ENCODE measurements at places on chromosomes 2 and 18.

DNA sequence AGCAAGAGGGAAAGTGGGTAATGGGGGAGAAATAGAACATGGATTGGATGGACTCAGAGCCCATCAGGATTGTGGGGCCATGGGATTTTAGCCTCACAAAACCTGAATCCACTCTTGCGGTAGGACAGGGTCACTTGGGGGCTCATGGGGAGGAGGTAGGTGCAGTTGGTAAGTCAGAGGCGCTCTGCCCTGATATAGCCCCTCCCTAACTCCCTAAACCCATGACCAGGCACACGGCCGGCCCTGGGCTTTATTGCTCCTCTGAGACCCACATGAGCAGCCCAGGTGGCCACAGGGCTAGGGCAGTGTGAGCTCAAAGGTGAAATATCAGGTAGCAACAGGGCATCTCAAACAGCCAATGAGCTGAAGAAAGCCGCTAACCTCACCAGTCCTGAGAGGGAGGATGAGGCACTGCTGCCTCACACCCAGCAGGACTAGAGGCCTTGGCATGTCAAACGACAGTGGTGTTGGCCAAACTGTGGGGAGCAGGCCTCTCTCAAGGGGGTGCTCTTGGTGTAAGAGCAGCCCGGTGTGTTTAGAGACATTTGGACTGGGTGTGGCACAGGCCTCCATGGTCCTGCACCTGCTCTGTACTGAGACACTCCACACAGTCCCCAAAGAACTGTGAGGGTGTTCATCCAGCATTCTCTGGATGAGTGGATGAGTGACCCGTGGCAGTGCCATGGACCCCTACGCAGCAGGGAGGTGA is 90.8 kb upstream of the HS6ST1 start:
- no peak for DNase-seq

GRCh38 chr18:40243607-40244006 is 1711.4 kb upstream of the PIK3C3 start:
- DNase-seq = no peak

DNA sequence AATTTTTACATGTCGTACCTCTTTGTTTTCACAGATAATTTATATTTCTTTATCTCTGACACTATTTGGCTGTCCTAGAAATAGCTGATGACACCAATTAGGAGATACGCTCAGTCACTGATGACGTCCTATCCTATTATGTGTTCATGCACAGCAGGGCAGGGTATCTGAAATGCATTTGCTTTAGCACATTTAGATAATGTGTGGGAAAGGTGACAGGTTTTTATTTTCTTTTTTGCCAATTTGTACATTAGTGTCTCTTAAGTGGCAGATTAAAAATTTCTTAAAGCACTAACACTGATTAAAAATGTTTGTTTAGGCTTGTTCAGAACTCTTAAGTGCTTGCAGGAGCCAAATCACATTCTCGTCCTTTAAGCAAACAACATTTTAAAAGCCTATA is 39.7 kb downstream of the CDC42EP3 start:
- DNase-seq = peak; percentile 85

GRCh38 chr2:23657934-23658333 is 269.0 kb downstream of the ATAD2B start:
- DNase-seq = no peak

- DNase-seq = no peak
Measured at GRCh38 chr2:47277987-47278386, 122.9 kb upstream of the STPG4 start.

DNA sequence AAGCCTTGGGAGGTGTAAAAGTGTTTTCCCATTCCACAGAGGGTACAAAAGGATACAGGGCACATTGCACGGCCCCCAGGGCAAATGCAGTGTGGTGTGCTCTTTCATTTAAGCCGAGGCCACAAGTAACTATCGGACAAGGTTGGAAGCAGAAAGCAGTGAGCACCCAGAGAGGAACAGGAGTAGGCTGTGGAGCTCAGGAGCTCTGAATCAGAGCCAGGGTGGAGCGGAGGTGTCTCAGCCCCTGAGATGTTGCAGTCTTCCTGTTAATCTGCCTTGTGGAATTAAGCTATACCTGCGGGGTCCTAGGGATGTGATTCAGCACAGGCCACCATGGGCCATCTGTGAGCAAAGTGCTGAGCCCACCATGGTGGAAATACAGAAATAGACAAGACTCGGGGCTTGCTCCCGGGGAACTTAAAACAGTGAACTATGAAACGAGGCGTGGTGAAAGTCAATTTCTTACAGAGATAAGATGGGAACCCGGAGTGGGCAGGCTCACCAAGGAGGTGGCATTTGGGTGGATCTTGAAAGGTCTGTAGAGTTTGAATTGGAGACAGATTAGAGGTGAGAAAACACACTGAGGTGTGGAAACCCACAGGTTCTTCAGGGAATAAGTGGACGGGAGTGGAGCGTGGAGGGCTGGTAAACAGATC is 44.0 kb downstream of the ASAP2 start:
- no peak for DNase-seq

GRCh38 chr2:26491563-26492167 is 13.7 kb upstream of the OTOF start:
- no peak for DNase-seq

GRCh38 chr2:83471655-83472054 is 987.4 kb downstream of the SUCLG1 start:
- no peak for DNase-seq

DNA sequence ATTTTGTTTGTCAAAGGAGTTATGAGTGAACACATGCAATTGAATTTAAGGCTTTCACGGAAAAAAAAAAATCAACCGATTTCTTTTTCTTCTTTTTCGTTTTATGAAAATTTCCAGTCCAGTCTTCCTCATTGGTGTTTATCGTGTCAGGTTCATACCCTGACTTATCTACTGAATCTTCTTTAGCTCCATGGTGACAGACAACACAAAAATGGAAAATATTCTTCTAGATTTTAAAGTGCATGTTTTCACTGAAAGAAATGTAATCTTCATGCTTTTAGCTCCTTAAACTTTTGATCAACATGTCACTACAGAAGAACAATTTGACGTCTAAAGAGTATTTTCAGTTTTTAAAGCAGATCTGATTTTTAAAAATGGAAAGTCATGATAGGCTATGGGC is 14.7 kb downstream of the KCNE4 start:
- DNase-seq = no peak

GRCh38 chr18:49365346-49365745 is 95.1 kb downstream of the DYM start:
- DNase-seq = no peak

GRCh38 chr2:241554610-241555322 is 3.8 kb upstream of the BOK start:
- DNase-seq = no peak

DNA sequence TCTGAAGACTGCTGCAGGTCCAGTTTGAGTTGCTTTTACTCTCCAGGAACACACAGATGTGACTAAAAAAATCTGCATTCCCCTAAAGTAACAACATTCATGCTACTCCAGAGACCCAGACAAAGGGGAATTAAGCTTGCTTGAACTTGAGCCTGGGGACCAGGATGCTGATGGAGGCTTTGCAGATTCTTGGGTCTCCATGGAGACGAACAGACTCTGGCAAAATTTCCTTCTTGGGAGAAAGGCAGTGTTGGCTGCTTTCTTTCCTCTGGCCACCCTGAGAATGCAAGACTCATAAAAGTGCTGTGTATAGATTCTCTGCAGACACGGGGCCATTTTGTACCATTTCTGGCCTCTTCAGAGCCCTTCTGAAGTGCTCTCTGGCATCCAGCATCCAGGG is 112.0 kb downstream of the ACTR3 start:
- DNase-seq = no peak

GRCh38 chr2:121746071-121746578 is 9.3 kb upstream of the TSN start:
- DNase-seq = no peak

GRCh38 chr2:28322981-28323396 is 69.7 kb upstream of the FOSL2 start:
- no peak for DNase-seq

GRCh38 chr2:112644155-112644932 is 1.4 kb upstream of the SLC20A1 start:
- no peak for DNase-seq

DNA sequence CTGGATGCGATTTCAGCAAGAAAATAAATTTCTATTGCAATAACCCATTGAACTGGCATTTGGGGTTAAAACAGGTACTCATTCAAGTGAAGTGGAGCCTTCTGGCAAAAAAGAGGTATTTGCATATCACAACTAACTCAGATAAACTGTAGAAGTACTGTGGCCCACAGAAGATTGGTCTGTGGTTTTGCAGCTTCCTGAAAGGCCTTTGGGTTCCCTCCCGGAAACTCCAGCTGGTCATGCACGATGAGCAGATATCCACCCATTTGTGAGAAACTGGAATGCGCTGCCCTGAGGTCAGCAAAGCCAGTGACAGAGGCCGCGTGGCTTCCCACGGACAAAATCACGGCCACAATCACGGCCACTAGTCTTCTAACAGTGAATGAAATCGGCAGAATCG is 106.3 kb downstream of the EPHA4 start:
- DNase-seq = no peak

GRCh38 chr2:219836647-219837177 is 209.3 kb downstream of the SLC4A3 start:
- DNase-seq = no peak

DNA sequence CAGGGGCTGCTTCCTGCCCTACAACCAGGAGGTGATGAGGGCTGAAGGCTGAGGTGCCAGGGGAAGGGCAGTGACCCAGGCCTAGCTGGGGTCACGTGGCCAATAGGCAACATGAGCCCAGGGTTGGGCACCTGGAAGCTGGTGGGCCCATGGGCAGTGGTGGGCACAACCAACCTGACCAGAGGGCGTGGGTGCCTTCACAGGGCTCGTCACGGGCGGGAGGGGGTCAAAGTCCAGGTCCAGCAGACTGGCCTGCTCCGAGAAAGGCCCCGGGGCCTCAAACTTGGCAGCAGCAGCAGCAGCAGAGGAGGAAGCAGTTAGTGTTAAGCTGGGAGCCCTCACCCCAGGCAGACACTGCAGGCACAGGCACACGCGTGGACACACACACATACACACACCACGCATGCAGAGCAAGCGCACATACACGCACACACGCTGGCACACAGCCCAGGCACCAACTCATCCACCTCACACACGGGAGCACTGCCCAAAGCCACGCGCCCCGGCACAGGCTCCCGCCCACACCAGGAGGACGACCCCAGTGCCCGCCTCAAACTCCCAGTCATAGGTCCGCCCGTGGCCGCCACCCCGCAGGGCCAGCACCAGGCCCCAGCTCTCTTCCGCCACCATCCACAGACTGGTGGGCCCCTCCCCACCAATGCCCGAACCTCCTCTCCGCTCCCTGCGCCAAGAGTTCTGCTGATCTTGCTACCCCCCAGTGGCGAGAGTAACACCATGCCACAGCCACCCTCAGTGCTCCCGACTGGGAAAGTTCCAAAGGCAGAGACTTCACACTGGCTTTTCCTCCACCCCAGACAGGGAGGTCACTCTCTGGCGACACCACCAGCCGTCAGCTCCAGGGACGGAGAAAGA is 53.0 kb downstream of the BIN1 start:
- DNase-seq = no peak

GRCh38 chr18:48629730-48630324 is 91.0 kb downstream of the CTIF start:
- DNase-seq = no peak

DNA sequence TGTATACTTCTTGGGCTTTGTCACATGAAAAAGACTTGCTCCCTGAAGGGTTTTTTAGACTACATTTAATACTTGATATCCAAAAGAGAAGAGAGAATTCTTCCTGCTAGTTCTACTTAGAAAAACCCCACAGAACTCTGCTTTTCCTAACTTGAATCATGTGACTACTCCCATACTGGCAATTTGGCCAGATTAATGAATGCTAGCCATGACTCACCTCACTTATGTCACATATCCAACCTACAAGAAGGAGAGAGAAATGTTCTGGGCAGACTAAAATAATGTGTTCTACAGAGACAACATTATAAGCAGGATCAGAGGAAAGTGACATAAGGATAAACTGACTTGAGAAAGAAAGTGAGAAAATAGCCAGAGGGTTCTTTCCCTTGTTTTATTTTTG is 249.3 kb upstream of the GULP1 start:
- no peak for DNase-seq

- no peak for DNase-seq
Measured at GRCh38 chr2:116023026-116023425, 1580.6 kb downstream of the DPP10 start.

GRCh38 chr18:1522249-1522615 is 617.6 kb downstream of the ADCYAP1 start:
- no peak for DNase-seq

DNA sequence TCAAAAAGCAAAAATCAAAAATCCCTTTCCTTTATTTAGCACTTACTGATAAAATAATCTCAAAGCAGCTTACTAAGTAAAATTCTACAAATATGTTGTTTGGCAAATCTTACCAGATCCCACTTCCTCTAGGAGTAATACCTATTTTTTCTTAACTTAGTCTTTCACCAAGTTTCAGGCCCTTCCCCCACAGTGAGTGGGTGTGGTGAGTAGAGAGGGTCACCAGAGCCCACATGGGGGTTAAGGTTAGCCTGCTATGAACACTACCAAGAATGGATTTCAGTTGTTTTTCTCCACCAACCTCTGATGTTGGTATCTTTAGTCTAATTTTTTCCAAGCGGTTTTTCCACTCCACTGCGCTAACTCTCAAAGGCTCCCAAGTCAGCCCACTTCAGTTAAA is 23.2 kb downstream of the PIAS2 start:
- DNase-seq = no peak

GRCh38 chr18:40769786-40770185 is 1185.2 kb upstream of the PIK3C3 start:
- no peak for DNase-seq

DNA sequence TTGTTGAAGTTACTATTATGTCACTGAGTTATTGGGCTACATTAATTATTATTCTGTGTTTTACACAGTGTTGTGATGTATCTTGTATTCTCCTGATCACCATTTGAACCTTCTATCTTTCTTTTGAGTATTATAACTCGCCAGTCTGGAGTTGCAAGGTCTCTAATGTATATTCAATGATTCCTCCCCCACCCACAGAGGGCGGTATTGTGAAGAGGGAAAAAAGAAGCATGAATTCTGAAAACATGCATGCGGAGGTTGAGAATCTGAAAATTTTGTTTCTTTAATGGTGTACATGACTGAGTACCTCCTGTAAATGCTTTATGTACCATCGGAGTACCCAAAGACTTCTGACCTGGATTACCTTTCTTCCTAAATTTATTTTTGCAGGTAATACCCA is 266.6 kb downstream of the NR4A2 start:
- DNase-seq = no peak

GRCh38 chr2:42829671-42830440 is 37.5 kb upstream of the HAAO start:
- no peak for DNase-seq

DNA sequence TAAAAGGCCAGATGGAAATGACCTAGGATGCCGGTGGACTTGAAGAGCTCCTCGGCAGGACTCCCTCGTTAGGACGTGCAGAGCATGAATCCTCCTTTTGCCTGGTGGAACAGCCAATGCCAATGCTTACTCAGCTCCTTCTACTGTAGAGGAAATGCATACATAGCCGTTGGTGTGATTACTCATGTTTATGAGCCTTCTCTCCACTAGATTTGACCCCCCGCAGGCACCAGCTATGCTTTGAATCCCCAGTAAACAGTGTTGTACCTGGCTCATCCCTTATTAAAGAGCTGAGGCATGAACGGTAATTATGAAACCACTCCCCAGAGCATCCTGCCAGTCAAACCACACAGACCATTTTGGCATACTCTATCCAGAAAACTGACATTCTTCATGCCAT is 172.8 kb downstream of the ANTXR1 start:
- no peak for DNase-seq

Data from NCI-H1436 (cell line).